ENCODE measurements at places on chromosomes 7 and 10. TPM values are rescaled to one million over a fixed set of nuclear protein-coding genes. Genes with fewer than 3 reads are reported as not detected.

DNA sequence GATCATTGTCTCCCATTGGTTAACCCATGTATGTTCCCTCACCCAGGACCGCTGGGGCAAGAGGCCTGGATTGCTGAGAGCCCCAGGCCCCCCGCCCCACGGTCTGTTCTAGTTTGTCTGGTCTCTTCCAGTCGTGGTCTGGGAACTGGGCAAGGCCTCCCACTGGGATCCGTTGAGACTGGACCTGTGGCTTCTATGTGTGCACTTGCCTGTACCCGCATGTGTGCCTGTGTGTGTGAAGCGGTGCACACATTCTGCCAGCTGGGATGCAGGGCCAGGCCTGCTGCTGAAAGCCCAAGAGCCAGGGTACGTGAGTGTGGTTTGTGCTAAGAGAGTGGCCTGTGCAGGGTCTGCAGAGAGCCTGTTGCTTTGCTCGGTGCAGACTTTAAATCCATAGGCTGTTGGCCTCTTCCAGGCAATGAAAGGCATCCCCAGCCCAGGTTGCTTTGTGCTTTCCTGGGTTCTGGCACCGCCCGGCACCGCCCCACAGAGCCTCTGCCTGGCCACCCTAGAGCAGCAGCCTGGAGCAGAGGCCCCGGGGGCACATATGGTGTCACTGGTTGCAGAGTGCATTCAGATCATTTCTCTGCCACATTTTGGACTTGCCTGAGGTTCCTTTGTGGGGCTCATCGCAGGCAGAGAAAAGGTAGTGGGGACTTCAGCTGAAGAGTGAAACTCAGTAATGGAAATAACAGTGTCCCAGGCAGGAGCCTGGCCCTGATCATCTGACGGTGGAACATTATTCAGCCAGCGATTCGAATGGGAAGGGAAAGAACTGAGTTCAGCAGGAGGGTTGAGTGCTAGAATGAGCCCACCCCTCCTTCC, 215.5 kb downstream of the GLRX3 start:
- no peaks in the 10 kb centered on the region for H3K4me1 ChIP-seq
- H3K36me3 ChIP-seq, result no peaks in the 10 kb centered on the region
- H3K27me3 ChIP-seq, result no peaks in the 10 kb centered on the region
- no peak overlapping the region for H3K27ac ChIP-seq

GRCh38 chr7:100894860-100895700, 608 bp downstream of the ACHE start:
- H3K27me3 ChIP-seq, result peaks cover 31% of the 10 kb centered on the region
- H3K4me1 ChIP-seq, result peaks cover 39% of the 10 kb centered on the region
- H3K36me3 ChIP-seq, result no peaks in the 10 kb centered on the region
- peak; percentile 94 for DNase-seq
- H3K27ac ChIP-seq, result no peak overlapping the region

DNA sequence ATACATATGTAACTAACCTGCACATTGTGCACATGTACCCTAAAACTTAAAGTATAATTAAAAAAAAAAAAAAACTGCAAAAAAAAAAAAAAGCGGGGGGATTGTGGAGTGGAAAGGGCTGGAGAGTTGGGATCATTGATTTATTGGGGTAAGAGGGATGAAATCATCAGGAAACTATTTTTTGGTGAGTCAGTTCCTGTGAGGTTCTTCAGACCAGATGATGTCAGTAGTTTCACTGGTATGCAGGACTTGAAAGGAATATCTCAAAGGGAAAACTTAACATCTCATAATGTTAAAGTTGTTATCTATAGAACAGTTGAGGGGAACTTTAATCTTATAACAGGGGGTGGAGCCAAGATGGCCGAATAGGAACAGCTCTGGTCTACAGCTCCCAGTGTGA, 32.6 kb upstream of the TECTB start:
- H3K36me3 ChIP-seq, result no peaks in the 10 kb centered on the region
- H3K4me1 ChIP-seq, result no peaks in the 10 kb centered on the region
- no peak for DNase-seq
- no peaks in the 10 kb centered on the region for H3K27me3 ChIP-seq
- H3K27ac ChIP-seq, result no peak overlapping the region
- H3K4me3 ChIP-seq, result no peak overlapping the region

DNA sequence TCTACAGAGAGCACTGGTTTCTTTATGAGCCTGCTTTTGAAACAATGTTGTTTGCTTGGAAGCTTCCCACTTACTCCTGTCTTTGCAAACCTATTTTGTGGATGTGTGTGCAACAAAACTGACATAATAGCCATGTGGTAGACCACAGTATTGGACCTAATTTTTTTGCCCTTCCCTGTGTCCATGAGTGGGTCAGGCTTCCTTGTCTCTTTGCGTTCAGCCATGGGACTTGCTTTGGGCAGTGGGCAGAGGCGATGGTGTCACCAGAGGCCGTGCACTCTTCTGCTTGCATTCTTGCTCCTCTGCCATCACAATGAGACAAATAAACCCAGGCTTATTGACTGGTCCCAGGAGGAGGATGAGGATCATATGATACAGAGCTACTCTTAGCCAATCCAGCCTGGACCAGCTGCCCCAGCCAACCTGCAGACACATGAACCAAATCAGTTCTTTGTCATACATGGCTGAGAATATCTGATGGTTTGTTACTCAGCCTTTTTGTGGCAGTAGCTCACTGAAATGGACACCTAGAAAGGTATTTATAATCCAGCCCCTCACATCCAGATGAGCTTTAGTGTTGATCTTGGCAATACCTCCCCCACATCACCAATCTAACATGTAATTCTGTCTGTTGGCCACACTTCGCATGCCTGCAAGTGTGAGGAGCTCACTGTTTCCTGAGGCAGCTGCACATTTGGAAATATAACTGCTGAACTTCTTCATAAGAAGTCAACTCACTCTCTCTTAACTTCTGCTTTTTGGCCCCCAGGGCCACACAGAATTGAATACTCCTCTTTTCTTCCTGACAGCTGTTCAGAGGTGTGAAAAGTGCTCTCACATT, 427.8 kb upstream of the ZMIZ1 start:
- H3K36me3 ChIP-seq, result no peaks in the 10 kb centered on the region
- DNase-seq, result no peak
- H3K27me3 ChIP-seq, result no peaks in the 10 kb centered on the region

- no peaks in the 10 kb centered on the region for H3K27me3 ChIP-seq
- H3K27ac ChIP-seq, result no peak overlapping the region
- no peak for DNase-seq
- no peaks in the 10 kb centered on the region for H3K36me3 ChIP-seq
- no peak overlapping the region for H3K4me3 ChIP-seq
These were observed 31.8 kb upstream of the HTR5A start for GRCh38 chr7:155038335-155038734.

DNA sequence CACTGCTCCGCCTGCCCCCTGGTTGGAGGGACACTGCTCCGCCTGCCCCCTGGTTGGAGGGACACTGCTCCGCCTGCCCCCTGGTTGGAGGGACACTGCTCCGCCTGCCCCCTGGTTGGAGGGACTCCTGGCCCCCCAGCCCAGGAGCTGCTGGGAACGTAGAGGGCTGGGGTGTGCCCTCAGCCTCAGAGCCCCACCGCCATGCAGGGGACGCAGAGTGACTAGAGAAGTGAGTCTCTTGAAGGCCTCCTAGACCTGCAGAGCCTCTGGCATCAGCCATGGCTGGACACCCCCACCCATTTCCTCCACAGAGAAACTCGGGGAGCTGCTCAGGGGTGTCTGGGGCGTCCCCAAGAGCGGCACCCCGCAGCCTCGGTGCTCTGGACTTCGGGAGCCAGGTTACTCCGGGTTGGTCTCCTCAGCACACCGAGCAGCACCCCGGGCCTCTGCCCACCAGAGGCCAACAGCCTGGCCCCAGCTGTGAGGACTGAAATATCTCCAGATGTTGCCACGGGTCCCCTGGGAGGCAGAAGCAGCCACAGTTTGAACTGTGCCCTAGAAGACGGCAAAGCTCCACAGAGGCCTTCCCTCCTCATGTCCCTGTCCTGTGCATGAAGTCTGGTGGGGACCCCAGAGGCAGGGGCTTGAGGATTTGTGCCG, 191.9 kb downstream of the ELFN1 start:
- no peaks in the 10 kb centered on the region for H3K36me3 ChIP-seq
- H3K27ac ChIP-seq, result no peak overlapping the region
- no peaks in the 10 kb centered on the region for H3K27me3 ChIP-seq
- no peaks in the 10 kb centered on the region for H3K4me1 ChIP-seq

- H3K36me3 ChIP-seq, result no peaks in the 10 kb centered on the region
- no peak overlapping the region for H3K27ac ChIP-seq
- H3K4me3 ChIP-seq, result no peak overlapping the region
- H3K4me1 ChIP-seq, result peaks cover 6% of the 10 kb centered on the region
- DNase-seq, result no peak
These were observed 925.1 kb downstream of the LRMDA start for GRCh38 chr10:76356557-76356956.

DNA sequence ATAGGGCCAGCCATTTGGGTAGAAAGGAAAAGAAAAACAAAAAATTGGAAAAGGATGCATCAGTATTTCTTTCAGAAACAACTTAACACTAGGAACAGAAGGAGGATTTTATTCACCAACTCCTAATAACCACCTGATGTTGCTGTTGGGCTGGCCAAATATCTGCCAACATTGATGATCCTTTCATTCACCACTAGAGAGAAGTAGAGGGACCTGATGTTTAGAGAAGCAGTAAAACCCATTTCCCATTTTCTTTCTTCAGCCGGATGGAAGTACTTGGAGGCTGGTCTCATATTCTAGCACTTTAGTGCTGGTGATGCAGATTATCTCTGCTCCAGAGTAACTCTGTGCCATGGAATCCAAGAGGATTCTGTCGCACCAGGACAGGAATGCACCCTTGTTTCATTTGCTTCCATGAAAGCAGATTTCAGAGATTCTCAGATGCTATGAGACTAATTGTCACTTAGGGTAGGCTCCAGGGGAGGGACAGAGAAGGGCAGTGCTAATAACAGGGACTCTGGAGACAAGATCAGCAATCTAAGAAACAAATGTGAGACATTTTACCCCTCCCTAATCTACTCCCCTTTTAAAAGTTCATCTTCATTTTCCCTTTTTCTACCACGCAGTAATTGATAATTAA, 3.1 kb downstream of the KLLN start:
- no peaks in the 10 kb centered on the region for H3K4me1 ChIP-seq
- no peaks in the 10 kb centered on the region for H3K36me3 ChIP-seq
- H3K4me3 ChIP-seq, result no peak overlapping the region
- no peak for DNase-seq

DNA sequence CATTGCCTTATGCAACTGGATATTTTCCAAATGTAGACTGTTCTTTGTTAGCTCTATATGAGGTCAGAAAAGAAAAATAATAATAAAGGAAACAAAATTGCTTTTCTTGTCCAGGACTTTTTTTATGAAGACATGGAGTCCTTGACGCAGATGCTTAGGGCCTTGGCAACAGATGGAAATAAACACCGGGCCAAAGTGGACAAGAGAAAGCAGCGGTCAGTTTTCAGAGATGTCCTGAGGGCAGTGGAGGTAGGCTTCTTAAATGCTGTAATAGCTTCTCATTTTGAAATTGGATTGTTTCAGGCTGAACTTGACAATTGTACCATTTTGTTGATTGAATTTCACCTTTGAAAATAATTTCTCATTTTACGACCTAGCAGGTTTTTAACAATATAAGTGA, 12.9 kb upstream of the LSMEM1 start:
- no peak for DNase-seq
- H3K36me3 ChIP-seq, result peaks cover 96% of the 10 kb centered on the region
- H3K27me3 ChIP-seq, result no peaks in the 10 kb centered on the region
- no peak overlapping the region for H3K4me3 ChIP-seq
- peaks cover 4% of the 10 kb centered on the region for H3K4me1 ChIP-seq
- no peak overlapping the region for H3K27ac ChIP-seq

DNA sequence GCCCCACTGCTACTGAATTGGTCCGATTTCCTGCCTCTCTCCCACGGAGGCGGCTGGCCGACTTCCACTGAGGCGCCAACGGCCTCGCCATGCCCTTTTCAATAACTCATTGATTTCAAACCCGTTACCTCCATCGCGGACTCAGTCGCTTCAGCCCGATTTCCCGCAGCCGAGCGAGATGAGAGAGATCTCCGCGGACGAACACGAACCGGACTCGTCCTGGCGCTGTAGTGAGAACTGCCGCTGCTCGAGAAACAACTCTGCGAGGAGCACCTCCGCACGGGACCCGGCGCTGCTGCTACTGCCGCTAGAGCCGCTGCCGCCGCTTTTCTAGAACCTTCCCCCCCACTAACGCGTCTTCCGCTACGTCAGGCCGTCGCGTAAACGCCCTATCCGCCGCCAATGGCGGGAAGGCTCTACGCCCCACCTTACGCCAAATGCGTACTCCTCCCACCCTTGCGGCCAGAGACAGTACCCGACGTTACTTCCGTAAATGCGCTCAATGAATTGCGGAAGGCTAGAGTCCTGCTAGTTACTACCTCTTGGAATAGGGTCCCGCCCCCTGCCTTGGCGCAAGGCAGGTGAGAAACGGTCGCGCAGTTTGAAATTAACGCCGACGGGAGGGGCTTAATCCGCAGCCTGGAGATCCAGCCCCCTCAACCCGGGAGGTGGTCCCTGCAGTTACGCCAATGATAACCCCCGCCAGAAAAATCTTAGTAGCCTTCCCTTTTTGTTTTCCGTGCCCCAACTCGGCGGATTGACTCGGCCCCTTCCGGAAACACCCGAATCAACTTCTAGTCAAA, at the start of gene HNRNPA2B1:
TSS of gene HNRNPA2B1 (minus strand) at position 303 of the 803 bp plus-strand sequence. CDS start at position 134, 169 bp downstream.
- peak within 1 kb of the TSS; percentile 87 for H3K4me3 ChIP-seq
- DNase-seq, result peak; percentile 98
- H3K27ac ChIP-seq, result peak within 1 kb of the TSS; percentile 99
- H3K27me3 ChIP-seq, result no peaks in the 10 kb centered on the region

Gene POLR2J2
- total RNA-seq, result 3.9 TPM

Gene NME8
- total RNA-seq, result 0.91 TPM

Gene IL2RA
- 4.0 TPM for total RNA-seq

Gene SRGN
- 285 TPM for total RNA-seq

Gene VWA2
- total RNA-seq, result 17.8 TPM

Gene TNKS2
- 59.4 TPM for total RNA-seq

Gene FAM13C
- total RNA-seq, result 4.1 TPM

Gene GARS1
- total RNA-seq, result 59.5 TPM

Measured in upper lobe of left lung (tissue), 6 donors.